NCI-H2081 treated with DMSO at 0.1 percent for 48 hours (cell line): ENCODE measurements at places on chromosomes 12 and 14.

- no peak for DNase-seq
These were observed 14.1 kb upstream of the CDH24 start for GRCh38 chr14:23071244-23071920.

DNA sequence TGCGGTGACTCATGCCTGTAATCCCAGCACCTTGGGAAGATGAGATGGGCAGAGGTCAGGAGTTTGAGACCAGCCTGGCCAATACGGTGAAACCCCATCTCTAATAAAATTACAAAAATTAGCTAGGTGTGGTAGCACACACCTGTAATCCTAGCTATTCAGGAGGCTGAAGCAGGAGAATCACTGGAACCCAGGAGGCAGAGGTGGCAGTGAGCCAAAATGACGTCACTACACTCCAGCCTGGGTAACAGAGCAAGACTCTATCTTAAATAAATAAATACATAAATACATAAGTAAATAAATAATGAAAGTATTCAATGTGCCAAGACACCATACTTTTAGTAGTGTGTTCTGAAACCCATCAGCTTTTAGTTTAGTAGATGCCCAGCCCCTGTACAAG lies 308.1 kb upstream of the FLRT2 start:
- no peak for DNase-seq

DNA sequence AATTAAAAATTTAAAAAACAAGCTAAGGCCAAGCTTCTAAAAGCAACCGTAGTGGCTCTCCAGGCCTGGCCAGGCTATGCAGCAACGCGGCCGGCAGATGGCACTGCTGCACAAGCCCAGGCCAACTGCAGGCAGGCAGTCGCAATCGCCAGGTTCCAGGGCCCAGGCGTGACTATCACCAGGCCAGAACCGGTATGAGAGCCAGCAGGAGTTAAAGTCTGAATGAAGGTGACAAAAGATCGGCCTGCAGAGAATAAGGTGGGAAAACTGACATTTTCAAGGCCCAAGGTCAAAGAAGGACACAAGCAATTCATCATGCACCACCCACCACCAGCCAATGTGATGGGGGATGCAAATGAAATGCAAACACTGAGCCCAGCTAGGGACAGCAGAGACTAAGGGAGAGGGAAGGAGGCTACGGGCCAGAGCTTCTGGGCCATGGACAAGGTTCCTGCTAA lies 43.6 kb upstream of the ANO2 start:
- DNase-seq = peak; percentile 17

DNA sequence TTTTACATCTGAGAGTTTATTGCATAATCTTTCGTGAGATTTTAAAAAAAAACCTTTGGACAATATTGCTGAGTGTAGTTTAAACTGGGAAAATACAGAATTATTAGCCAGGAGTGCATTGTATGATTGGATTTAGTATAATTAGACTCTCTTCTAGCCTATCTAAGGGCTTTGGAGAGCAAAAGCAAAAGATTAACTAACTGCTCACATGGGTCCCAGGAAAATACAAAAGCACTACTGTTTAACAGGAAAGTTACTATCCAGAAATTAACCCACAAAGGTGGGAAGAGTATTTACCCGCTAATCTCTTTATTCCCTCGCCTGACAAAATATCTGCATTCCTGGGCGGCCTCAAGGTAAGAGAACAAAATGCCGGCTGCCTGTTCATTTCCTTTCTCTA lies 309.5 kb downstream of the ATXN7L3B start:
- DNase-seq = no peak

DNA sequence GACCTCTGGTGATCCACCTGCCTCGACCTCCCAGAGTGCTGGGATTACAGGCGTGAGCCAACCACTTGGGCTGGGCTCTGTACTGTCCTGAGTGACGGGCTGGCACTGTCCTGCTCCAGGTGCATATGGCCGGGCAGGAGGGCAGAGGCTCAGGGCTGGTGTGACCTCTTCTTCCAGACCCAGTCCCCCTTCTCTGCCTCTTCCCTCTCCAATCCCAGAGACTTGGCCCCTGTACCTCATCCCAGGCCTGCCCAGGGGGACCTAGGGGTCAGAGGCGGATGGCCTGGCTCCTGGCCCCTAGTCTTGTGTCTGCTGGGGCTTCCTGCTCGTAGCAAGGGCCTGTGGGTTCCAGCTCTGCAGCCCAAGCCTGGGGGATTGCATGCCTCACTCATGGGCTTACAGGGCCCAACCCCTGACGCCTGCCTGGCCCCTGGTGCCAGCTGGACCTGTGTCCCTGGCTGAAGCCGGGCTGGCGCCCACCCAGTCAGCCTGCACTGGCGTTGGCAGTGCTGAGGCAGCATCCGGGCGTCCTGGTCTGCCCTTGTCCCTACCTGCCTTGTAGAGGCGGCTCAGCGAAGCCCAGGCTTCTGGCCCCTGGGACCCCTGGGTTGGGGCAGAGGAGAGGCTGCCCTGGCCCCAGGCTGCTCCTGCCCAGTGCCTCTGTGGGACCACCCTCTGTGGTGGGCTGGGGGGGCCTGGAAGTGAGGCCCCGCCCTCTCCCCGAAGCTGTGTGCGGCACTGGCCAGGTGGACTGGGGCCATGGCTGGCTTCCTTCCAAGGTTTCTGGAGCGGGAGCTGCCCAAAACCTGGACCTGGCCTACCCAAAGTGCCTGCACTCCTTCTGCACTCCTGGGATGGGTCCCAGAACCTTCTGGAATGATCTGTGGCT lies 4.3 kb downstream of the TEDC1 start:
- no peak for DNase-seq

- DNase-seq = no peak
These were observed 13.1 kb upstream of the METAP2 start for GRCh38 chr12:95460896-95461295.

DNA sequence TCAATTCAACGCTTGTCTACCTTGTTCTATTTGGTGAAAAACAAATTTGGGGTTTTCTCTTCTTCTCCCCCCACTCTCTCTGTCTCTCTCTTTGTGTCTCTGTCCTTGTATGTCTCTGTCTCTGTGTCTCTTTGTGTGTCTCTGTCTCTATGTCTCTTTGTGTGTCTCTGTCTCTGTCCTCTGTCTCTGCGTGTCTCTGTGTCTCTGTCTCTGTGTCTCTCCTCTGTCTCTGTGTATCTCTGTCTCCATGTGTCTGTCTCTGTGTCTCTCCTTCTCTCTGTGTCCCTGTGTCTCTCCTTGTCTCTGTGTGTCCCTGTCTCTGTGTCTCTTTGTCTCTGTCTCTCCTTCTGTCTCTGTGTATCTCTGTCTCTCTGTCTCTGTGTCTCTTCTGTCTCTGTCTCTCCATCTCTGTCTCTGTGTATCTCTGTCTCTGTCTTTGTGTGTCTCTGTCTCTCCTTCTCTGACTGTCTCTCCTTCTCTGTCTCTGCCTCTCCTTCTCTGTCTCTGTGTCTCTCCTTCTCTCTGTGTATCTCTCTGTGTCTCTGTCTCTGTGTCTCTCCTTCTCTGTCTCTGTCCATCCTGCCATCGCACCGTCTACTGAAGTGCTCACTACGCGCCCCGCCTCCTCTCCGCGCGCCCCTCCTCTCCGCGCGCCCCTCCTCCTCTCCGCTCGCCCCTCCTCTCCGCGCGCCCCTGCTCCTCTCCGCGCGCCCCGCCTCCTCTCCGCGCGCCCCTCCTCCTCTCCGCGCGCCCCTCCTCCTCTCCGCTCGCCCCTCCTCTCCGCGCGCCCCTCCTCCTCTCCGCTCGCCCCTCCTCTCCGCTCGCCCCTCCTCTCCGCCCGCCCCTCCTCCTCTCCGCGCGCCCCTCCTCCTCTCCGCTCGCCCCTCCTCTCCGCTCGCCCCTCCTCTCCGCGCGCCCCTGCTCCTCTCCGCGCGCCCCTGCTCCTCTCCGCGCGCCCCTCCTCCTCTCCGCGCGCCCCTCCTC lies 12.8 kb downstream of the LRCOL1 start:
- no peak for DNase-seq

GRCh38 chr12:66137937-66138336 lies 7.4 kb upstream of the LLPH start:
- no peak for DNase-seq

DNA sequence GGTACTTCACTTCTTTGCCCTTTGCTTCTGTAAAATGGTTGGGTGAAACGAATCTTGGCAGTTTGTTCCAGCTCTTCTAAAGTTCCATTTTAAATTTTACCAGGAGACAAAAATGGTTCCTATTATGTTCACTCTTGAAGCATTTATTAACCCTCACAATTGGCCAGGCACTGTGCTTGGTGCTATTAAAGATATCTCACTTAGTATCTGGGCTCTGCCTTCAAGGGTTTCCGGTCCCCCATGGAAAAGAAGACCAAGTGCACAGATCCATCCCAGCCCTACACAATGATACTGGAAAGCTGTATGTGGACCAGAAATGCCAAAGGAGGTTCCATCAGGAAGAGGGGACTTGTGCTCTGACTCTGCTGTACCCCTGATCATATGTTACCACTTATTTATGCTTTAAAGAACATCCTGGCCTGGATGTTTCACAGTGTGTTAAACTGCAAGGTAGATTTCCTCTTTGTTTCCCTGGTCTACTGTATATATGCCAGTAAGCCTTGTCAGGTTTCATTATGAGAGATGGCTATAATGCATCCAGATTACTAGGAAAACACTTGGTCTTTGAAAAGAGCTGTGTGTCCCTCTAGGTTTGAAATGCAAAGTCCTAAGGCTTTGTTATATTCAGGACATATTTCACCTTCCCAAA lies 154.8 kb downstream of the PRKCH start:
- DNase-seq = no peak

- DNase-seq = no peak
These were observed 55.2 kb downstream of the GALNT4 start for GRCh38 chr12:89469361-89469760.

DNA sequence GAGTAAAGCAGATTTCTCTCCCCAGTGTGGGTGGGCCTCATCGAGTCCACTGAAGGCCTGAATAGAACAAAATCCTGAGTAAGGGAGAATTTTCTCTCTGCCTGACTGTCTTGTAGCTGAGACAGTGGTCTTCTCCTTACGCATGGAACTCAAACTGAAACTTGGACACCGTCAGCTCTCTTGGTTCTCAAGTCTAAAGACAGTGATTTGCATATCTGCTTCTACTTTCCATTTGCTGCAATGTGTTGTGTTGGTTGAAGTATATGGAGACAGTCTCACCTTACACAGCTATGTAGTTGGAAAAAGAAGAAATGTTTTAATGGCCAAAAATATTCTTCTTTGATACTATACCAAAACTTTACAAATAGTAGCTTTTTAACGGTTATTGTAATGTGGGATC lies 160.2 kb upstream of the LMNTD1 start:
- no peak for DNase-seq
